ENCODE measurements at places on chromosomes 2 and 18.

DNA sequence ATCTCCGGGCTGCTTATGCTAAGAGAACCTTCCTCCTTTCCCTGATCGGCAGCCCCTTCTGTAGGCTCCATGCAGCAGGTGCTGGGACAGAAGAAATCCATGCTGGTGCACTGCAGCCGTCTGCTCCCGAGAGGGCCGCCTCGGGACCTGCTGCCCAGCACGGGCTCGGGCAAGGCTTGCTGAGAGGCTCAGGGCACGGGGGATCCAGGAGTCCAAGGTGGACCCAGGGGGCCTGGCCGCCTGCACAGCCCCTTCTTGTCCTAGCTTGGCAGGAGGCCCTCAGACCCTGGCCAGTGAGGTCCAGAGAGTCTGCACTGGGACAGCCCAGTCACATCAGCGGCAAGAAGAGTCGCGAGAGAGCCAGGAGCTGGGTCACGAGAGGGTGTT lies 13.3 kb upstream of the DUSP2 start:
- DNase-seq = no peak

DNA sequence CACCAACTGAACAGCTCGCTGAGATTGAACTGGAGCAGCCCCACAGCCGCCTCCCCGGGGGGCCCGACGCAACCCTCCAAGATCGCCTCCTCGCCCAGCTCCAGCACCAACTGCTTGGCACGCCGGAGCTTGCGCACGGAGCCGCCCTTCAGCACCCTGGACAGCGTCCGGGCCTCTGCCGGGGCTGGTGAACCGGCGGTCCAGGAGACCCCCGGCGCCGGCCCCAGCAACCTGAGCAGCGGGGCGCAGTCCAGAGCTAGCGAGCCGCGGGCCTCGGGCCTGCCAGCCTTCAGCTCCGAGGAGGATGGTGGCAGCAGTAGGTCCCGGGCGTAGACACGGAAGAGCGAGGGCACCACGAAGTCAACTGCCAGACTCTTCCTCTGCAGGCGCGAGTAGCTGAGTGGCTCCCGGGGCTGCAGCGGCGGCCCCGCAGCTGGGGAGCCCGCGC lies 1.2 kb downstream of the ALK start:
- peak; percentile 33 for DNase-seq

GRCh38 chr2:79849949-79850348 lies 337.1 kb downstream of the CTNNA2 start:
- no peak for DNase-seq

DNA sequence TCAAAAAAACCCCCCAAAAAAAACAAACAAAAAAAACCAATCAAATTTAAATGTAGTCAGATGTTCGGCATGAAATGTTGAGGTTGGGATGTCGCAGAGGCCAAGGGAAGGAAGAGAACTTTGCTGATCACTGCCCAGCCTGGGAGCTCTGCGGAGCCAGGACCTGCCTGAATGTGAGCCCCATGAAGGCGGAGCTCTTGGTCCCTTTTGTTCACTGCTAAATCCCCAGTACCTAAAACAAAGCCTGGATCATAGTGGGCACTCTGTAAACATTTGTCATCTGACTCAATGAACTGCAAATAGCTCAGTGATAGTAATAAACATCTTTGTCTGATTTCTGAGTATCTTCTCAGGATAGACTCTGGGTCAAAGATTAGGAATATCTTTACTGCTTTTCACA lies 64.0 kb downstream of the NGEF start:
- no peak for DNase-seq

All from NB4 (cell line).